SJSA1 (cell line): ENCODE measurements at places on chromosomes 16 and 17.

DNA sequence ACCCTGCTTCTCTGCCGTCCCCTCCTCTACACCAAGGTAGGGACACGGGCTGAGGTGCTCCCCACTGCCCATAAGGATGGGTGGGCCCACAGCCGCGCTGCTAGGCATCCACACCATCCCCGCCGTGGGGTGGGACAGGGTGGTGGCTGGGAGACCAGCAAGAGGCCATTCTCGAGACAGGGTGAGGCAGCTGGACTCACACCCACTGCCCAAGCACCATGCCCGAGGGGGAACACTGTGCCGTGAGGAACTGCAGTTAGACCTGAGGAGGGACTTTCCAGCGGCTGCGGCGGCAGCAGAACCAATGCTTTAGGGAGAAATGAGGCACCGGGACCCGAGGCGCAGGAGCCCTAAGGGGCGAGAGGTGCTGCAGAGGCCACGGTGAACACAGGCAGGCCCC is 13.3 kb downstream of the PKD1 start:
- no peak for DNase-seq

- no peak for DNase-seq
Measured at GRCh38 chr16:75861311-75862097, 135.2 kb upstream of the CPHXL start.

DNA sequence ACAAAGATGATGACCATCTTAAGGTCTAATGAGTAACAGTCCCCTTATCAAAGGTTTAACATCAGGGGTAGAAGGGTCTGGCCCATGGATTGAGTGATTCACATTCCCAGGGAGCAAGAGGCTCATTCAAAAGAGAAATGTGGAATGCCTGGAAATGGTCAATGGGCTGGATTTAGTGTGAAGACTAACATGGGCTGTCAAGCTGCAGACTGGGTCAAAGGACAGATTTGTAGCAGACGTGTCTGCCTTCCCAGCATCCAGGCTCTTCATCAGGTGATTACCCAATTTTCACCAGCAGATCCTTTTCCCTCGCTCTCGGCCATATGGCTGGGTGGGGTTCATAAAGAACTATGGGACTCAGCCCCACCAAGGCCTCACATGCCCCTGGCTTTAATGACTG is 26.8 kb downstream of the DCUN1D3 start:
- no peak for DNase-seq

- no peak for DNase-seq
Measured at GRCh38 chr16:19488213-19488640, 33.7 kb downstream of the GDE1 start.

GRCh38 chr17:7987112-7987893 is 15.1 kb upstream of the GUCY2D start:
- DNase-seq: peak; percentile 31

DNA sequence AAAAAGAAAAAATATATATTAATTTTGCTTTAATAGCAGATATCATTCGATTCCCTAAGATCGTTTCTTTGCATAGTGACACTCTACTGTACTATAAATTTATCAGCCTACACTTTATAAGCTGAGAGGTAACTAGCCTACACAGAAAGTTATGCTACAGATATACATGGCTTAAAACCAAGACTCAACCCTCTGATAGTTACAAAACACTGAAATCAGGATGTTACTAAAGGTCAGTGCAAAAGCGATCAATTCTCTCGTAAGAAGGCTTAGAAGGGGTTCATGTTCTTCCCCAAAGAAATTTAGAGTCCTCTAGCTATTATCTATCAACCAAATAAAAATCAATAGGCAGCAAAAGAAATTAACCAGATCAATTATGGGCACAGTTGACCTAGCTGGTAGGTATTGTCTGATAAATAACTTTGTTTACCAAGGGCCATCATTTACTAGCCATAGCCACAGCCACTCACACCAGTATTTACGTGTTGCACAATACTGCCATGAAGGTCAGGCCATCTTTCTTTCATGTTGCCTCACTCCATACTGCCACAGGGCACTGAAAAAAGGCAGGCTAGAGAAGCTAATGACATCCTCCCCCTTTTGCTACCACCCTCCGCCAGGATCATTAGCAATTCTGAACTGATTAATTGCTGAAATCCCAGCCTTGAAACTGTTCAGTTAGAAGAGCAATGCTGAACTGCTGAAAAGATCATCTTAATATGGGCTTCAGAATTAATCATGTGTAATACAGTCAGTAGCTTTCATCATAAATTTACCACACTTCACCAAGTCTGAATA is 43.7 kb downstream of the RND2 start:
- DNase-seq: no peak

- DNase-seq: no peak
Measured at GRCh38 chr16:10218490-10219206, 36.4 kb upstream of the GRIN2A start.

GRCh38 chr16:77271532-77272426 is 72.6 kb downstream of the SYCE1L start:
- DNase-seq: no peak

DNA sequence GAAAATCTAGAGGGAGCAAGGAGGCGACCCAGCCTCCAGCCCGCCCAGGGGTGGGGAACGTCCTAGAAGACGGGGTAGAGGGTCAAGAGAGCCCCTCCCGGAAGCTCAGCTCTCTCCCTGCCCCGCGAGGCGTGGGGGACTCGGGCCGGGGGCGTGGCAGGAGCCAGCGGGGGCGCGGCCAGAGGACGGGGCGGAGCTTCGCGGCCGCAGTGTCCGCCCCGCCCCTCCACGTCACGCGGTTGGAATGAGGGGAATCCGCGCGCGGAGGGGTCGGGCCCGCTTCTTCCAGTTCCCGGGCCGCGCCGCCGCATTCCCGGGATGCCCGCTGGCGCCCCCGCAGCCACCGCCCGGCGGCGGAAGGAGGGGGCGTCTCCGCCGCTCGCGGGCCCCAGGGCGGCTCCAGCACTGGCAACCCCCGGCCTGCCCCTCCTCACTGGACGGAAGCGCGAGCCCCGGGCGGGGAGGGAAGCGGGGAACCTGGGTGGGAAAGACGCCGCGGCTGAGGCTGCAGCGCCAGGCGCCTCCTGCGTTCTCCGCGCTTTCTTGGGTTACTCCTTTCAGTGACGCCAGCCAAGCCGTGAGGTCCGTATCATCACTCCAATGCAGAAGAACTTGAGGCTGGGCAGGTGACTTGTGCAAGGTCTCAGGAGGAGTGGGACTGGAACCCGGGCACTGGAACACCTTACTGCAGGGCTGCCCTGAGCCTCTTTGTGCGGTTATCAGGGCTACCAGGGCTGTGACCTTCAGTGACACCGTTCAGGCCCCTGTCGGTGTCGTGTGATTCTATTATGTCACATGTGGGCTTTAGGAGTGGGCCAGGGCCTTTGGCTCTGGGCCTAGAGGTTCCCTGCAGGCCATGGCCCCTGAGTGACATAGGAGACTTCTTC is 4.3 kb downstream of the MYO1C start:
- DNase-seq: peak; percentile 97

DNA sequence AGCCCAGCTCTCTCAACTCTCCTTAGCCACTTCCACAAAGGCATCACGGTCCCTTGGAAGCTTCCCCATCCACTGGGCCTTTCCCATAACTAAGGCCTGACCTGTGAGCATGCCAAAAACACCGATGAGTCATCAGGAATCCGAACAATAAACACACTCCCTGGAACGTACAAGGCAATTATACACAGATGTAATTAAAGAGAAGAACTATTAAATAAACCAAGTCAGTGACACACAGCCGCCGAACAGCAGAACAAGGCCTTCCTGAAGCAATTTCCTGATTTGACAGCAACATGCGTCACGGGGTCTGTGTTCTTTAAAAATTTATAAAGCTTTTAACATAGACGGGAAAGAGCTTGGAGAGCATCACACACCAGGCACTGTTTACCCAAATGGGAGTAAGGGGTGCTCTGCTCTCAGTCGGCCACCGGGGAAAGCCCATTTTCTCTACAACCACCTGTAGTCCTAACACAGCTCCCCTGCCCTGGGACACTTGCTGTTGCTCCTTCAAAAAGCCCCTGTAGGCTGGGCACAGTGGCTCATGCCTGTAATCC is 29.4 kb downstream of the COG7 start:
- DNase-seq: peak; percentile 97

GRCh38 chr17:82118168-82118814 is 20.3 kb upstream of the FASN start:
- DNase-seq: no peak

DNA sequence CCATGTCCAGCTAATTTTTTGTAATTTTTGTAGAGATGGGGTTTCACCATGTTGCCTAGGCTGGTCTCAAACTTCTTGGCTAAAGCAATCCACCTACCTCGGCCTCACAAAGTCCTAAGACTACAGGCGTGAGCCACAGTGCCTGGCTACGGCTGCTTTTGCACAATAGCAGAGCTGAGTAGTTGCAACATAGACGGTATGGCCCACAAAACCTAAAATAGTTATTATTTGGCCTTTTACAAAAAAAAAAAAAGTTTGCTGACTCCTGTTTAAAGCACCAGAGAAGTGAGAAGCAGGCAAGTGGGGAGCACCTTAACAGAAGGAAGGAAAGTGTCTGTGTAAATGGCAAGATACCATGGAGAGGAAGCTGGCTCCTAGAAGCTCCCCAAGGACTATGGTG is 5.3 kb upstream of the HSF5 start:
- DNase-seq: no peak

DNA sequence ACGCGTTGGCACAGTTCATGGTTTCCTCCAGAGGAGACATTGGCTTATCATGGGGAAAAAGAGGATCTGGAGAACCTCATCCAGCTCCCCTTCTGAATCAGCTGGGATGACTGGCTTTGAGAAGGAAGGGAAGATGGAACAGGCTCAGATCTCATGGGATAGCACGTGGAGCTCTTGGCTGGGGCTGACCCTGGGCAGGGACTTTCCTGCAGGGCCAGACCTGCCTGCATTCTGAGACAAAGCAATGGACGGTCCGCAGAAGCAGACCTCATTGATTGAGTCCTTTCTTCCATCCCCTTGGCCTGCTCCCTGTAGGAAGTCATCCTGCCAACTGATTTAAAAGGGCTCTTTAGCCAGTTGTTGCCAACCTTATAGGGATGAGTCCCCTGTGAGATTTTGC is 26.2 kb downstream of the PLCD3 start:
- DNase-seq: no peak

- no peak for DNase-seq
Measured at GRCh38 chr17:48494335-48494734, 36.5 kb downstream of the HOXB1 start.

GRCh38 chr16:17211797-17212196 is 259.0 kb downstream of the XYLT1 start:
- no peak for DNase-seq
